Natural killer cell (primary cell): ENCODE measurements at places on chromosomes 3 and 15. TPM values are rescaled to one million over a fixed set of nuclear protein-coding genes. Genes with fewer than 3 reads are reported as not detected.

GHSR gene
- total RNA-seq, result 0.38 TPM

DNA sequence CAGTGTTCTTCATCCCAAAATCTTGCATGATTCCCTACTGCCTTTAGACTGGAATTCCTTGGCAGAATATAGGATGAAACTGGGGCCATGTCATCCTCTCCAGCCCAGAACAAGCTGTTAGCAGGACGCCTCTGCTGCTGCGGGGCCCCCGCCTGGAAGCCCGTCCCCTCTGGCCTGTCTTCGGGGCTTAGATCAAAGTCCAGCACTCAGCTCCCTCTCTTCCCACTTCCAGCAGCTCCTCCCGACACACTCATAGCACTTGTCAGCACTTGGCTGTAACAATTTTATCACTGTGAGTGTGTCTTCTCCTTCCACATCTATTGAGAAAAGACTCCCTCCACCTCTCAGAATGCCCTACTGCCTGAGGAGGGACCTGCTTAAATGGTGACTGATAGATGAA is 112.0 kb upstream of the HACD2 start:
- no peak overlapping the region for H3K4me3 ChIP-seq
- H3K27me3 ChIP-seq, result no peaks in the 10 kb centered on the region
- no peak overlapping the region for H3K27ac ChIP-seq
- peaks cover 5% of the 10 kb centered on the region for H3K4me1 ChIP-seq

GRCh38 chr3:148790851-148791735 is 36.5 kb upstream of the CPB1 start:
- no peak for DNase-seq
- no peaks in the 10 kb centered on the region for H3K4me1 ChIP-seq
- no peaks in the 10 kb centered on the region for H3K36me3 ChIP-seq
- H3K27me3 ChIP-seq, result no peaks in the 10 kb centered on the region

- H3K27me3 ChIP-seq, result no peaks in the 10 kb centered on the region
- no peak overlapping the region for H3K4me3 ChIP-seq
- no peak for DNase-seq
- H3K27ac ChIP-seq, result no peak overlapping the region
- H3K36me3 ChIP-seq, result no peaks in the 10 kb centered on the region
Measured at GRCh38 chr15:91508633-91509032, 344.9 kb upstream of the SLCO3A1 start.

DNA sequence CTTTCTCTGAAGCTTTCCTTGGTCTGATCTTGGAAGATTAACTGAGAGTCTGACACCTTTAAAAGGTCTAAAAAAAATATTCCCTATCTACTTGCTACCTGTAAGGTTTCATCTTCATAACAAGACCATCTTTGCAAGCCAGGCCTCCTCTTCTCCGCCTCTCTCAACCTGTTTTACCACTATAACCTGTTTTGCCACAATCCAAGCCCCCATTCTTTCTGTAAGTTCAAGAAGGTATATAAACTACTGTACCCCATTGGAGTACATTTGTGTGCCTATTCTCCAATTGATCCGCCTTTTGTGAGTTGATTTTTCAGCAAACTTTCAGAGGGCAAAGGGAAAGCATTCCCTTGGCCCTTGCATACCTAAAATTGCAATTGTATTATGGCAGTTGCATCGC is 319.3 kb upstream of the NECTIN3 start:
- no peaks in the 10 kb centered on the region for H3K36me3 ChIP-seq
- H3K27ac ChIP-seq, result no peak overlapping the region
- no peaks in the 10 kb centered on the region for H3K4me1 ChIP-seq

DNA sequence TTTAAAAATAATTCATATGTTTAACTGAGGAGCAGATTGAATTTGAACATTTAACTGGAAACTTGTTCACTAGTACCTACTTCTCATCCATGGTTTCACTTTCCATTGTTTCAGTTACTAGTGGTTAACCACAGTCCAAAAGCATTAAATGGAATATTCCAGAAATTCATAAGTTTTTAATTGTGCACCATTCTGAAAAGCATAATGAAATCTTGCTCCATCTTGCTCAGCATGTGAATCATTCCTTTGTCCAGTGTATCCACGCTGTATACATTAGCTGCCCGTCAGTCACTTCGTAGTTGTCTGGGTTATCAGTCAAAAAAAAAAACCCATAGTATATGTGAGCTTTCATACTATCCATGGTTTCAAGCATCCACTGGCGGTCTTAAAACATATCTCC is 217.6 kb downstream of the TPRG1 start:
- no peak for DNase-seq
- H3K36me3 ChIP-seq, result no peaks in the 10 kb centered on the region
- no peaks in the 10 kb centered on the region for H3K4me1 ChIP-seq
- H3K4me3 ChIP-seq, result no peak overlapping the region
- no peak overlapping the region for H3K27ac ChIP-seq
- no peaks in the 10 kb centered on the region for H3K27me3 ChIP-seq
